ENCODE measurements at places on chromosomes 11 and 22. TPM values are rescaled to one million over a fixed set of nuclear protein-coding genes. Genes with fewer than 3 reads are reported as not detected.

Gene DEUP1
- total RNA-seq: not detected

DNA sequence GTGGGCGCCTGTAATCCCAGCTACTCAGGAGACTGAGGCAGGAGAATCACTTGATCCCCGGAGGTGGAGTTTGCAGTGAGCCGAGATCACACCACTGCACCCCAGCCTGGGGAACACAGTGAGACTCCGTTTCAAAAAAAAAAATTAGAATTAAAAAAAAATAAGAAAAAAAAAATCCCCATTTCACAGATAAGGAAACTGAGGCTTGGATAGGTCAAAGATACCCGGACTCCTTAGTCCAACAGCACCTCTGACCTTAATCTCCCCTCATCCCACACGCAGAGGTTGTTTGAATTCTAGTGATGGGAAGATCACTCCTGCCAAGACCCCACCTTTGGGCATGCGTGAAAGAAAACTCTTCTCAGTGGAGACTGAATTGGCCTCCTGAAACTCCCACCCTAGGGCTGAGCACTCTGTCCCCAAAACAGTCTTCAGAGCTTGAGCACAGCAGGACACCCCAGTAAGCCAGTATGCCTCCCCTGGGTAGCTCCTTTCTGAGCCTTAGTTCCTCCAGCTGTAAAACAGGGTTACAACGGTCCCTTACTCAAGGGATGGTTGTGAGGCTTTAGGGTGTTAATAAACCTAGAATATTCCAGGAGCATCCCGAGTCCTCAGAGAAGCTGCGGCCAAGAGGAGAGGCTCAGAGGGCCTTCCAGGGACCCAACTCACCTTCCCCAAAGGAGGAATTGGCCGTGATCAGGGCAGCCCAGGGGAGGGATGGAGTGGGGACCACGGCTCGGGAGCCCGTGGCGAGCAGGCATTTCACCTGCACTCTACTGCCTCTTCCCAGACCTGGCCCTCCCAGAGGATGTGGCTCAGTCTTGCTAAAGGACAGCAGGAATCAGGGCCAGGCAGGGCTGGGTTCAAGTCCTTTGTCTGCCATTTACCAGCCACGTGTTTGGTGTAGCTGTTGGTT, 73.3 kb downstream of the NFAM1 start:
- H3K4me3 ChIP-seq: no peak overlapping the region
- no peaks in the 10 kb centered on the region for H3K36me3 ChIP-seq
- peaks cover 7% of the 10 kb centered on the region for H3K4me1 ChIP-seq
- DNase-seq: no peak

GRCh38 chr22:49728570-49729271, 99.0 kb downstream of the BRD1 start:
- no peaks in the 10 kb centered on the region for H3K36me3 ChIP-seq
- H3K27me3 ChIP-seq: peaks cover 47% of the 10 kb centered on the region
- H3K4me1 ChIP-seq: no peaks in the 10 kb centered on the region
- DNase-seq: no peak

Gene NAV2
- 9.6 TPM for total RNA-seq

Gene CCDC73
- total RNA-seq: not detected

GRCh38 chr11:47418454-47419259, 7.6 kb downstream of the PSMC3 start:
- no peaks in the 10 kb centered on the region for H3K27me3 ChIP-seq
- no peak overlapping the region for H3K4me3 ChIP-seq
- no peak overlapping the region for H3K27ac ChIP-seq
- H3K36me3 ChIP-seq: no peaks in the 10 kb centered on the region
- no peaks in the 10 kb centered on the region for H3K4me1 ChIP-seq

DNA sequence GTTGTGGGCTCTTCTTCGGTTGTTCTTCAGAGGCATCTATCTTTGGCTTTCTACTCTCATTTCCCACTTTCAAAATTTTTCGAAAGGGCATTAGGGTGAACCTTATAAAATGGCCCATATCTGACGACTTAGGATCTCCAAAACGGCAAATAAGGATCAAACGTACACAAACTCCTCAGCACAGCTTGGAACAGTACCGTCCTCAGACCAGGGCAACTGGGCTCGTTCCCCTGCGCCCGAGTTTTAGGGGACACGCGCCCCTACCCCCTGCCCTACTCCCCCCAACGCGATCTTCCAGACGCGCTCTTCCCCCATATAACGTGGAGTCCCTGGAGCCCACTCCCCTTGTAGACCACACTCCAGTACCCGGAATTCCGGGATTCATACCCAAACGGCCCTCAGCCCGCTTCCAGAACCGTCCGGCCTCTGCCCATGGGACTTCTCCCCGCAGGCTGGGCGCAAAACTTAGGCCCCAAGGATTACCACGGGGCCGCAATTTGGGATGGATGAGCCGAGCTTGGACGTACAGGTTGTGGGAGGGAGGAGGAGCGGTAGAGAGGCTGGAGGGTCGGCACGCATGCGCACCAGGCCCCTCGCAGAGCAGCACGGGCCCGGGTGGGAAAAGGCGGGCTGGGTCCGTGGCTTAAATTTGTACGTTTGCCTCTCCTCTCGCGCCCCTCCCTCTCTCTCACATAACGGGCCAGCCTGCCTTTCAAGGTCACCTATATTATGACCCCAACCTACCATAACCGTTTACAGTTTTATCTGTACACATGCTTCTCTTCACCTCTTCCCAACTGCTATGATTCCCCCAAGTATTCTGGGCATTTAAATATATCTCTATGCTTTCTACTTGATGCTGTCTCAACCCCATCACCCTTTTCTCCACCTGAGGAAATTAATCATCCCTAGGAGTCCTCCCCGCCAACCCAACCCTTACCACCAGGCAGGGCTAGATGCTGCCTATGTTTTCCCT, 3.4 kb downstream of the CCDC89 start:
- H3K27ac ChIP-seq: no peak overlapping the region
- H3K4me3 ChIP-seq: no peak overlapping the region
- H3K4me1 ChIP-seq: peaks cover 21% of the 10 kb centered on the region
- H3K36me3 ChIP-seq: no peaks in the 10 kb centered on the region

All from neural progenitor cell (in vitro differentiated cells).